Endothelial cell of umbilical vein (primary cell): ENCODE measurements at places on chromosomes 3 and 15. TPM values are rescaled to one million over a fixed set of nuclear protein-coding genes. Genes with fewer than 3 reads are reported as not detected.

The GPR149 gene
- total RNA-seq = not detected in 2 replicates

The ABI3BP gene
- total RNA-seq = 55.9 and 78.1 TPM in 2 replicates

The SPATA12 gene
- 0.14 TPM in 1 of 2 replicates, not detected in the other for total RNA-seq

GRCh38 chr3:11206953-11207352, 52.7 kb downstream of the HRH1 start:
- DNase-seq = no peak
- no peak overlapping the region for H3K4me3 ChIP-seq
- peak overlapping the region; percentile 38 for H3K27ac ChIP-seq
- no peaks in the 10 kb centered on the region for H3K27me3 ChIP-seq

- H3K4me1 ChIP-seq = no peaks in the 10 kb centered on the region
- no peaks in the 10 kb centered on the region for H3K27me3 ChIP-seq
- no peaks in the 10 kb centered on the region for H3K36me3 ChIP-seq
Observed at GRCh38 chr3:90055666-90056065, 948.2 kb downstream of the EPHA3 start.

GRCh38 chr15:32781781-32782180, 64.0 kb downstream of the GREM1 start:
- H3K27me3 ChIP-seq = no peaks in the 10 kb centered on the region
- peaks cover 14% of the 10 kb centered on the region for H3K4me1 ChIP-seq
- no peaks in the 10 kb centered on the region for H3K36me3 ChIP-seq
- H3K27ac ChIP-seq = no peak overlapping the region
- peak; percentile 17 for DNase-seq
- H3K4me3 ChIP-seq = no peak overlapping the region

- H3K4me3 ChIP-seq = no peak overlapping the region
- no peaks in the 10 kb centered on the region for H3K4me1 ChIP-seq
- no peaks in the 10 kb centered on the region for H3K27me3 ChIP-seq
- no peak overlapping the region for H3K27ac ChIP-seq
Observed at GRCh38 chr3:152474585-152474984, 205.9 kb downstream of the MBNL1 start.

DNA sequence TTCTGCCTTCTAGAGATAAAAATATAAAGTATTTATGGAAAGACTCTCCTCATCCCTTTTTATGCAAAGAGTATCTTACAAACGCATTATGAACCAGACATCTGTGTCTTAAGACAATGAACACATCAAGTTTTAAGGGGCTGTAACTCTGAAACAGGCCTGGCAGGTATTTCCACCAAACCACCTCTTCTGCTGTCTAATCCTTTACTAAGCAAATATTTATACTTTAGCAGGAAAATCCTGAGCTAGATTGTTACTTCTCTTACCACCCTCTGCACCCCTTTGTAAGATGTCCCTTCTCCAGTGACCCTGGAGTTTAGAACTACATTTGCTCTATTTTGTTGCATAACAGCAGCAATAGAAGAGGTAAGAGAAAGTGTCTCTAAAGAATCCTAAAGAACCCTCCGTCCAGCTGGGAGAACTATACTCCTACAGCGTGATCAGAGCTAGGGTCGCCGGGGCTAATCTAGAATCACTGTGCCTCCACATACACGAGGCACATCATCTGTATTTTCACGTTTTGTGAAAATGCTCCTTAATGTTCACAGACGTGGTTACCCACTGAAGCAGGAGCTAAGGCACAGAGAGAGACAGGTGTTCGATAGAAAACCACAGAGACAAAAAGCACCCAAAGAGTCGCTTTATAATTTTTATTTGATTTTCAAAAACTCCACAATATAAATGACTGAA, 129.6 kb downstream of the FOXP1 start:
- H3K4me3 ChIP-seq = no peak overlapping the region
- no peaks in the 10 kb centered on the region for H3K27me3 ChIP-seq
- H3K4me1 ChIP-seq = peaks cover 8% of the 10 kb centered on the region
- H3K36me3 ChIP-seq = no peaks in the 10 kb centered on the region

DNA sequence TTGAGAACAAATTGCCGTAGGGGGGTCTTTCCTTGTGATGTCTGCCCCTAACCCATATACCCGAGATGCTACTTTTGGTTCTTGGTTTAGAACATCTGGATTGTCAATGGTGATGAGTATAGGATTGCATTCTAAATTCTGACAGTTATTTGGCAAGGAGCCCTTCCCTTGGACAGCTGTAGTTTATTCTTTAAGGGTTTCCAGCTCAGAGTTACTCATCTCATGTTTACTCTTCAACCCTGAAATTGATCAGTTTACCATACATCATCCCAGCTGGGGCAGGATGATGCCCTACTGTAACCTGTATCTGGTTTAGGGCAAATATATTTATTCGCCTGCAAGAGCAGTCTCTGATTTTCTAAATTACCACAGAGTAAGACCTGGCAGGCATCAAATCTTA, 85.7 kb upstream of the XCR1 start:
- no peaks in the 10 kb centered on the region for H3K27me3 ChIP-seq
- H3K4me3 ChIP-seq = no peak overlapping the region
- H3K36me3 ChIP-seq = no peaks in the 10 kb centered on the region
- no peak overlapping the region for H3K27ac ChIP-seq

DNA sequence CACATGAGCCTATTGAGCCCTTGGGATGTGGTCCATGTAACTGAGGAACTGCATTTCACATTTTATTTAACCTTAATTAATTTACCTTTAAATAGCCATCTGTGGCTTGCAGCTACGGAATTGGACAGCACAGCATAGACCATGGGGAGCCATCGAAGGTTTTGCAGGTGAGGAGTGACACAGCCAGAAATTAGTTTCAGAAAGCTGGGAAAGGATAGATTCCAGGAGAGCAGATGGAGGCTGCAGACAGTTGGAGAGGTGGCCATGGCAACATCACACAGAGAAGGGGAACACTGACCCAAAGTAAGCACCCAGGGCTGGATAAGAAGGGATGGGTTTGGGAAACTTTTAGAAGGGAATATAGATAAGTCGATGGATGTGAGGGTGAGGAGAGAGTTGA, 100.1 kb upstream of the SLC6A11 start:
- H3K27me3 ChIP-seq = no peaks in the 10 kb centered on the region
- DNase-seq = no peak
- H3K4me1 ChIP-seq = no peaks in the 10 kb centered on the region

GRCh38 chr15:76108021-76108723, 48.4 kb downstream of the TMEM266 start:
- no peaks in the 10 kb centered on the region for H3K36me3 ChIP-seq
- H3K27me3 ChIP-seq = peaks cover 2% of the 10 kb centered on the region
- H3K27ac ChIP-seq = no peak overlapping the region
- no peak for DNase-seq

DNA sequence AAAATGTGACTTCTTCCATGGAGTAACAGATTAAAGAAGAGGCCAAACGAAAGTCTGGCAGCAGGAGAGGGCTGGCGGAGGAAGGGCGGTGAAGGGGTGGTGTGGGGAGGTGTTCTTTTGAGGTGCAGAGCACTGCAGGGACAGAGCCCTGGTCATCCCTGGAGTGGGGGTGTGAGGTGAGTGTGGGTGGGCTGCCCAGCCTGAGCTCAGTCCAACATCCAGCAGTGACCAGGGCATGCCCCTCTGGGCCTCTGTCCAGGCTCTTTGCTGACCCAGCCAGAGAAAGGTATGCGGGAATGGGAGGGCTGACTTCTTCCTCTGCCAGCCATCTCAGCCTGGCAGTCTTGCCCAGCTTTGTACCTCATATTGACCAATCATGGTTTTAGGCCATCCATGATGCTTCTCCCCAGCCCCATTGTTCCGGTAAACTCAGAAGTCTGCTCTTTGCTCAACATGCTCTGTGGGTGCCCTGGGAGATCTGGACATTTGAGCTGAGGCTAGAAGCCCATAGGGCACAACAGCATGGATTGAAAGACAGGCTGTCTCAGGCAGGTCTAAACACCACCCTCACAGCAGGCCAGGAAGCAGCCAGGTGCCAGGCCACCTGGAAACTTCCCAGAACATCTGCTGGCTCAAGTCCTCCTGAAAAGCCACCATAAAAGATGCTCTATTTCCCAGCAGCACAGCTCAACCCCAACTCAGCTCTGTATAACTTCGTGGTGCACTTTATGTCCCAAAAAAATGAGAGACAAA, 25.9 kb upstream of the CXCR6 start:
- no peak for DNase-seq
- no peak overlapping the region for H3K4me3 ChIP-seq
- no peak overlapping the region for H3K27ac ChIP-seq
- H3K36me3 ChIP-seq = peaks cover 4% of the 10 kb centered on the region
- no peaks in the 10 kb centered on the region for H3K4me1 ChIP-seq
- H3K27me3 ChIP-seq = no peaks in the 10 kb centered on the region

- DNase-seq = no peak
- H3K4me3 ChIP-seq = no peak overlapping the region
- H3K36me3 ChIP-seq = no peaks in the 10 kb centered on the region
- H3K4me1 ChIP-seq = peaks cover 3% of the 10 kb centered on the region
Observed at GRCh38 chr15:62153228-62153627, 11.9 kb downstream of the C2CD4B start.
